ENCODE measurements at places on chromosomes 5 and 9.

DNA sequence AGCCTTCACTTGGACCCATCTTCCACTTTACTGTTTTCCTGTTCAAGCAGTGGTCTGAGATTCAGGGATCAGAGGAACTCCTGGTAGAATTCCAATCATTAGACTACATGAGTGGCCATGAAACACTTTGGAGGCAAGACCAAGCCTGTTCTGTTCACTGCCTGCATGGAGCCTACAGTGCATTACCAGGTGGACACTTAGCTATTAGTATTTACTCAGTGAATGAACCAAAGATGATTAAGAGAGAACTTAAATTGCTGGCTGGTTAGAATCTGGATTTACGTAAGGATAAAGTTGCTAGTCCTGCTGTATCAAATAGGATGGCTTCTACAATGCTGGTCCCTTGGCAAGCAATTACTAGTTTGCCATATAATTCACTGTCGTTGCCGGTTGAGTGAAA lies 245.5 kb downstream of the ARRDC3 start:
- no peak for DNase-seq

GRCh38 chr5:124519396-124519795 lies 227.0 kb downstream of the ZNF608 start:
- no peak for DNase-seq

DNA sequence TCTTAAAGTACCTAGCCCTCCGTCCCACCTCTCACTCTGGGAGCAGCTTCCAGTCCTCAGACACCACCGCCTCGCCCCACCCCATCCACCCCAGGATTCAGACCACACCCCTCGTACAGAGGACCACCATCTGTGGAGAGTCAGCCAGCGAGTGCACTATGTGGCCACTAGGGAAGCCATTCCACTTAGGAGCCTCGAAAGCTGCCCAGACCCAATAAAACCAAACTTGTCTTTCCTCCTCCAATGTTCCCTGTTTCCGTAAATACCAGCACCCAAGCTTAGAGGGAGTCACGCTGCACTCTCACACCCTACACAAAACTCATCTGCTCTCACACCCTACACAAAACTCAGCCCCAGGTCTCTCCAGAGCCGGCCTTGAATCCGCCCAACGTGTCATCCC lies 1.9 kb downstream of the GCNT4 start:
- no peak for DNase-seq

- DNase-seq: peak; percentile 49
These were observed 519.6 kb downstream of the CTNND2 start for GRCh38 chr5:11384441-11385250.

GRCh38 chr5:167442922-167443321 lies 848.5 kb upstream of the WWC1 start:
- no peak for DNase-seq

GRCh38 chr5:175800656-175801081 lies 70.7 kb upstream of the CPLX2 start:
- DNase-seq: no peak

- no peak for DNase-seq
These were observed 2.4 kb upstream of the ANKDD1B start for GRCh38 chr5:75608870-75609269.

- no peak for DNase-seq
These were observed 163.9 kb upstream of the DAPK1 start for GRCh38 chr9:87333802-87334201.

- DNase-seq: no peak
These were observed 41.6 kb downstream of the USP20 start for GRCh38 chr9:129876815-129877214.

DNA sequence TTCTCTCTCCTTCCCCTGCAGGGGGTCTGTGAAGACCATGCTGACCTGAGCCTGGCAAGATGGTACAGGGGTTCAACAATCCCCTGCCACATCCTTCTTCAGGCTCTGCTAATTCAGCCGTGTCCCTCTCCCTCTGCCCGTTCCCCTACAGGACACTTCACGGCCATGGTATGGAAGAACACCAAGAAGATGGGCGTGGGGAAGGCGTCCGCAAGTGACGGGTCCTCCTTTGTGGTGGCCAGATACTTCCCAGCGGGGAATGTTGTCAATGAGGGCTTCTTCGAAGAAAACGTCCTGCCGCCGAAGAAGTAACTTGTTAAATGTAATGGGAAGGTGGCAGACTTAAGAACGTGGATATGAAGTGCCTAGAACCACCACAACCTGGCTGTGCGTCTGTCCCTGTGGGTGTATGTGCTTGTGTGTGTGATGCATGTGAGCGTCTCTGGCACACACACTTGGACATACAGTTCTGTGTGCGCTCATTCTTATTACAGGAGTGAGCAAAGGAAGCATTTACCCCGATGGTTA lies 6.9 kb upstream of the CCIN start:
- DNase-seq: no peak

GRCh38 chr5:127754259-127754658 lies 51.1 kb downstream of the CCDC192 start:
- DNase-seq: no peak

Measured in nucleus accumbens (tissue), 56 donors.